ENCODE measurements at places on chromosomes 1 and 21. TPM values are rescaled to one million over a fixed set of nuclear protein-coding genes. Genes with fewer than 3 reads are reported as not detected.

GRCh38 chr21:21713651-21714180, 715.5 kb downstream of the NCAM2 start:
- DNase-seq, result no peak

DNA sequence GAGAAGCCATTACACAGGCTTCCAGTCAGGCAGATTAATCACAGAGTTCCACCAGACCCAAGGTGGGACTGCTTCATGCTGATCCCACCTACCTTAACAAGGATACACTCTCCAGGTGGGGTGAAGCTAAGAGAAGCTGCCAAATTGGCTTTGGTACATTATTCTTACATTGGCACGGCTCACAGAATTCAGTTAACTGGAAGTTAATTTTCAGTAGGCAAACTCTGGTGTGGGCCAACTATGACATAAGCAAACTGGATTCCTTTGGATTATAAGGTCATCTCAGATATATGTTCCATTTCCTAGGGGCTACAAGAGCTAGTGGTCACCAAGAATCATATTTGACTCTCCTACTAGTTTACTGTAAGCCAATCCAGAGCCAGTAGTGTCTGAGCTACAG, 448.8 kb upstream of the BEND5 start:
- no peak for DNase-seq

DNA sequence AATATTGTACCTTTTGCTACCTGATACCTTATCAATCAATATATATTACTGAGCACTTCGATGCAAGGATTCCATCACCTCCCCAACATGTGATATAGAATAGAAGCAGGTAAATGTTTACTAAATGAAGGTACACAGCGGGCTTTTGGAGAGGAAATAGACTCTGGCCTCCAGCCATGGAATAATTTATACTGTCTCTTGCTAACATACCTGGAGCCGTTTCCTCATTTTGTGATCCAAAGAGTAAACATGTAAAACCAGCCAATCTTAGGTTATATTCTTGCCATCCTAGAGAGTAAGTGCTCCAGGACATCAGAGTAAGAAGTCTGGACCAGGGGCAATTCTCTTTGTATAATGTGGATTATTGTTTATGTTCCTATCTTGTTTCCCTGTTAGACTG, 39.4 kb downstream of the NDUFS5 start:
- DNase-seq, result no peak

- no peak for DNase-seq
Measured at GRCh38 chr1:198607714-198608113, 31.1 kb upstream of the PTPRC start.

DNA sequence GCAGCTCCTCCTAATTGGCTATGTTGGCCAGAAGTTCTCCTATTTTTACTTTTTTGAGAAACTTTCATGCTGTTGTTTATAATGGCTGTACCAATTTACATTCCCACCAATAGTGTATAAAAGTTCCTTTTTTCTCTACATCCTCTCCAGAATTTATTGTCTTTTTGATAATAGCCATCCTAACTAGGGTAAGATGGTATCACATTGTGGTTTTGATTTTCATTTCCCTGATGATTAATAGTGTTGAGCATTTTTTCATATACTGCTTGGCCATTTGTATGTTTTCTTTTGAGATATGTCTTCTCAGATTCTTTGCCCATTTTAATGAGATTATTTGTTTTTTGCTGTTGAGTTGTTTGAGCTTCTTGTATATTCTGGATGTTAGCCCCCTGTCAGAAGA, 46.8 kb downstream of the NTMT2 start:
- DNase-seq, result no peak

DNA sequence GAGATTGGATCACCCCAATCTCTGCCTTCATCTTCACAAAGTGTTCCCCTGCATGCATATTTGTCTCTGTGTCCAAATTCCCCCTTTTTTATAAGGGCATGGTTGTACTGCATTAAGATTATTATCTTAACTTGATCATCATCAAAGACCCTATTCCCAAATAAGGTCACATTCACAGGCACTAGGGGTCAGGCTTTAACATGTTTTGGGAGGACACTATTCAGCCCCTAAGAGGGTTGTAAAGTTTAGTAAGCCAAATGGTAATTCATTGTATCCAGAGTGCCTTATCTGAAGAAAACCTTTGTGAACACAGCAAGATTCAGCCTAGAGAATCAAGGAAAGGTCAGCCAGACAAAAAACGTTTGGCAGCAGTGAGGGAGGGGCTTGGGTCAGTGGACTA, 317.6 kb upstream of the PLD5 start:
- no peak for DNase-seq

DNA sequence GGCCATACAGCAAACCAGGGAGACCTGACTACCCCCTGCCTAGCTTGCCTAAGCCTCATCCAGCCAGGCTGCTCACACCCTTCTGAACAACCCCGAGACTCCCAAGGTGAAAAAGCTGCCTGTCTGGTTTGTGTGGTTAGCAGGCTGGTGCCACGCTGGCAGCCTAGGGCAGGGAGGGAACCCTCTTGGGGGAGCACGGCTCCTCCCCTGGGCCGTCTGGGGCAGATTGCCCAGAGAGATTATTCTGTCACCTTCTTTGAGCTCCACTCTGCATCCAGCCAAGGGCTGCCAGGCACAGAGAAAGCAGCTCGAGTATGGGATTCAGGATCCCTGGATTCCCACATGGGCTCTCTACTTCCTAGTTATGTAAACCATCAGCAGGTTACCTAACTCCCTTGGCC, 27.5 kb upstream of the TCEA3 start:
- peak; percentile 94 for DNase-seq

DNA sequence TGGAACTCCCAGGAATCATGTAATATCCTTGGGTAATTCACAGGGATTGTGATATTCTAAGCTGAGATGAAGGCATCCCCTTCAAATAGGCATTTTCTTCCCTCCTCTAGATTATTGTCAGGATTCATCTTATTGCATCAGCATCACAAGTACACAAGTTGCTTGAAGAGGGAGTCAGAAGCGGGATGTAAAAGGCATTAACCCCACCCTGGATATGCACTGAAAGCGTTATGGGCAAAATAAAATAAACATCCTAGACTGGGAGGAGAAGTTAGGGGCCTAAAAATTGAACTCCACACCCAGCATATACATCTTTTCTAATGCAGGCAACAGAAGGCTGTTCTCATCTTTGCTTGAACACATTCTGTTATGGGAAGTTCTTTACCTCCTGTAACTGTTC, 381.2 kb downstream of the SETD4 start:
- DNase-seq, result no peak

- no peak for DNase-seq
Measured at GRCh38 chr1:78980511-78980910, 26.0 kb downstream of the ADGRL4 start.

- DNase-seq, result no peak
Measured at GRCh38 chr1:176983731-176984130, 180.8 kb downstream of the ASTN1 start.

GRCh38 chr1:109350655-109351054, 43.8 kb upstream of the MYBPHL start:
- no peak for DNase-seq

- peak; percentile 73 for DNase-seq
Measured at GRCh38 chr1:34786521-34787325, 5.7 kb downstream of the GJB3 start.

- no peak for DNase-seq
Measured at GRCh38 chr21:14531757-14532316, 14.3 kb downstream of the SAMSN1 start.

GRCh38 chr21:46264690-46265144, 20.7 kb downstream of the MCM3AP start:
- DNase-seq, result no peak

DNA sequence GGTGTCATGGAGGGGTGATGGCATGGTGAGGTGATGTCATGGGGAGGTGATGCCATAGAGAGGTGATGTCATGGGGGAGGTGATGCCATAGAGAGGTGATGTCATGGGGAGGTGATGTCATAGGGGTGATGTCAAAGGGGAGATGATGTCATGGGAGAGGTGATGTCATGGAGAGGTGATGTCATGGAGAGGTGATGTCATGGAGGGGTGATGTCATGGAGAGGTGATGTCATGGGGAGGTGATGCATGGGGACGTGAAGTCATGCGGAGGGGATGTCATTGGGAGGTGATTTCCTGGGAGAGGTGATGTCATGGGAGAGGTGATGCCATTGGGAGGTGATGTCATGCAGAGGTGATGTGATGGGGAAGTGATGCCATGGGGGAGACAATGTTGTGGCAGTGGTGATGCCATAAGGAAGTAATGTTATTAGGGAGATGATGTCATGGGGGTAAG, 92.1 kb upstream of the C1orf174 start:
- DNase-seq, result peak; percentile 31

GRCh38 chr1:154808909-154809262, 61.2 kb downstream of the KCNN3 start:
- DNase-seq, result no peak

GRCh38 chr1:156284757-156285156, 632 bp downstream of the TMEM79 start:
- DNase-seq, result no peak

DNA sequence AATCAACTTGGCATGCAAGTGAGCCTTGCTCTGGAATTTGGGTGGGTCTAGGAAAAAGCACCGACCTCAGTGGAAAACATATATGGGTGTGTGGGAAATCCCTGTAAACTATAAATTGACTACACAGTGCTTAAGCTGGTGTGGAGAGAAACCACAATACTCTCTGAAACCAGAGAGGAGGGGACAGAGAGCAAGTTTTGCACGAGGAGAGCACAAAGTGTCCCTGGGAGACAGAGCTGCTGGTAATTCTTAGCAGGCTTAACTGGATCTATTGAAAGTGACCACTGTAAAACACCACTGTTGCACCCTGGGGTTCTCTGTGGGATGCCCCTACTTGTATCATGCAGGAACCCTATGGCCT, 12.8 kb downstream of the KCNJ15 start:
- DNase-seq, result no peak

- DNase-seq, result no peak
Measured at GRCh38 chr21:43976661-43977060, 35.4 kb upstream of the TRAPPC10 start.

DNA sequence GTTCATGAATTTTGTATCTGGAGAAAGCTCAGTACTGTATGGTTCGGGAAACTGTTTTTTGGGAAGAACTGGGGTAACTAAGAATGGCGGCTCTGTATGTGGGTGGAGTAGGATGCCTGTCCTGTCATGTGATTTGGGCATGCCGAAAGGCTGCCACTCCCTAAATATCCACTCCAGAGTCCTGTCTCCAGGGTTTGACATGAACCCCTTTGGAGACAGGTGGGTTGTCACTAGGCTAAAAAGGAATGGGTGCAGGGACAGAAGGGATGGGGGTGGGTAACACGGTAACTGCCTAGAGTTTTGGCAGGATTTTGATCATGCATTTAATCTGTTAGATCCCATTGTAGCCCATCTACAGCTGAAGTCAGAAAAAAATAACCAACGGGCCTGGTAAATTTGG, 150.1 kb downstream of the KCNJ6 start:
- no peak for DNase-seq

GRCh38 chr1:71135571-71135970, 54.7 kb upstream of the ZRANB2 start:
- DNase-seq, result no peak

- DNase-seq, result no peak
Measured at GRCh38 chr1:235910357-235911299, 43.9 kb upstream of the LYST start.

DNA sequence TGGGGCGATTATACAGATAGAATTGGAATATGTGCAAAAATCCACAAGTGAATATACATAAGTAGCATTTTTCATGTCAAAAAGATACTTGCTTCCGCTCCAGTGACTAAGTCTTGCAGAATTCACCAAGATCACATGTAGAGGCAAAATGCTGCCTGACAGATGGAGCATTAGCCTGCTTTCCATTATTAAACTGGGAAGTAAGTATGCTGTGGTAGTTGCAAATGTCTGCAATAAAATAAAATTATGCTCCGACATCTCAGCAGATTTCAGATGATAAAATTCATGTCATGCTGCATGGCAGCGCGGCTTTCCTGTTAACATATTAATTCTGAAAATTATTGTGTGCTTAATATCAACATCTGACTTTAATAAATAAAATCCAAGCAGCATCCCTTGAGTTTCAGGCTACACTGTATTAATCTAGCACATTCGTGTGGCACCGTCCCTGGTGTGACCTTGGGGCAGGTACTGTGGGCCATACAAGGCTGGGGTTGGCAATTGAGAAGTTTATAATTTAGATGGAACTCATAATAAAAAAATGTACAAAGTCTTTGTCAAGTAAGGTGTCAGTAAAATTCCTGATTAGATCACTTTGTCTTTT, 366.4 kb upstream of the ZP4 start:
- DNase-seq, result no peak

GRCh38 chr1:64920941-64921589, 45.3 kb downstream of the JAK1 start:
- DNase-seq, result no peak

- DNase-seq, result no peak
Measured at GRCh38 chr1:120178799-120179756, 2.8 kb upstream of the SEC22B start.

- DNase-seq, result no peak
Measured at GRCh38 chr1:244057474-244058385, 6.6 kb downstream of the ZBTB18 start.

GRCh38 chr1:119298687-119299303, 69.8 kb upstream of the HAO2 start:
- no peak for DNase-seq

GRCh38 chr1:15038232-15039016, 115.1 kb upstream of the TMEM51 start:
- no peak for DNase-seq

GRCh38 chr1:53783056-53783455, 44.1 kb upstream of the GLIS1 start:
- DNase-seq, result no peak

DNA sequence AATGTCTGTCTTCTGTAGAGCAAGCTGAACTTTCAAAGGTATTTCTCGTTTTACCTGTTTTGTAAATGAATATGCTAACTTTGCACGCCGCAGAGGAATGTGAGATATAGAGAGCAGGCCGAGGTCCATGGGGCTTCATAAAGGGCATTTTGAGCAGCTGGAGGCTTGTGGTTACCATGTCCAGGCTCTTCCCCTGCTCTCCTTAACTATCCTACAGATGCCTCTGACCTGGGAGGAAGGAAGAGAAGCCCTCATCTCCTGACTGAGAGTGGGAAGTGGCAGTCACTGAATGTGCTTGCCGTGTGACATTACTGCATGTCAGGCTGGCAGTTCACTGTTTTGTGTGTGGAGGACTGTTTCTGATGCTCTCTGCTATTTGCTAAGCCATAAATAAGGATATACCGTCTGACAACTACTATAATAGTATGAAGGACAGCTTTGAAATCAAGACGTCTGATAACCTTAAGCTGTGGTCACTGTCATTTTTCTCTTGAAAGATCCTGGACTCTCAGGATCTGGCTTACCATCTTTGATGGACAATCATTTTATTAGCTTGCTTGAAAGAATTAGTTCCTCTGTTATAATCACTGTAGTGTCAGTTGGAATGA, 92.2 kb downstream of the DYRK1A start:
- no peak for DNase-seq

GJA9 gene
- not detected for total RNA-seq

MAP10 gene
- total RNA-seq, result 3.4 TPM

ANKRD65 gene
- 16.0 TPM for total RNA-seq

SHISA4 gene
- 15.7 TPM for total RNA-seq

FOXD3 gene
- not detected for total RNA-seq

NTMT2 gene
- total RNA-seq, result not detected

GBP7 gene
- total RNA-seq, result not detected

RABIF gene
- 4.8 TPM for total RNA-seq

C1orf94 gene
- not detected for total RNA-seq

KISS1 gene
- total RNA-seq, result not detected

FMO5 gene
- 32.6 TPM for total RNA-seq

DMBX1 gene
- not detected for total RNA-seq

TRAPPC10 gene
- total RNA-seq, result 27.4 TPM

LCE3D gene
- total RNA-seq, result not detected

ERICH3 gene
- total RNA-seq, result under 0.01 TPM
